ENCODE measurements at places on chromosomes 5 and 9.
A peak's percentile ranks its signal among the peaks of the same experiment; 100 is the strongest.

- DNase-seq, result no peak
Measured at GRCh38 chr9:135887021-135887507, 20.3 kb downstream of the CAMSAP1 start.

DNA sequence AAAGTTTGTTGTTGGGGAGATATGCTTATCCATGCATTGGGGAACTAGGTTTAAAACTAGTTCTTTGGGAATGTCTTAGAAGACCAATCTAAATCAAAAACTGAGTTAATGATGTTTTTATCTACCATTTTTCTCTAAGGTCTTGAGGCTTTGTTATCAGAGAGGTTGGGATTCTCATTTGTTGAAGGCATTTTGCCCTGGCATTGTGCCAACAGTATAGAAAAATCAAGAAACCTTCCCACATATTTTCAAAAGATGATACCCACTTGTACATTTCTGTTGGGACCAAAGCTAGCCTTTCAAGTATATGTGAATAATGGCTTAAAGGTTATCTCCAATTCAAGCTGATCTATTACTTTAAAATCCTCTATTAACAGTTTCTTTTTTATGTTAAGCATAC, 419.8 kb upstream of the KIF2A start:
- DNase-seq, result no peak

- no peak for DNase-seq
Measured at GRCh38 chr5:107538331-107538730, 132.4 kb downstream of the EFNA5 start.

DNA sequence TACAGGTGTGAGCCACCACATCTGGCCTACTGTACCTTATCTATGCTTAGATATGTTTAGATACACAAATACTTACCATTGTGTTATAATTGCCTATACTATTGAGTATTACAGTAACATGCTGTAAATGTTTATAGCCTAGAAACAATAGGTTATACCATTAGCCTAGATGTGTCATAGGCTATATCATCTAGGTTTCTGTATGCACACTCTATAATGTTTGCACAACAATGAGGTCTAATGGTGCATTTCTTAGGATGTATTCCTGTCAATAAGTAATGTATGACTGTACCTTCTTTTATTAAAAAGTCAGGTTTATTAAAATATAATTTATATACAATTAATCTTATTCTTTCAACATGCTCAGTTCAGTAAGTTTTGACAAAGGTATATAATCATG, 683.1 kb downstream of the LRRC70 start:
- no peak for DNase-seq

DNA sequence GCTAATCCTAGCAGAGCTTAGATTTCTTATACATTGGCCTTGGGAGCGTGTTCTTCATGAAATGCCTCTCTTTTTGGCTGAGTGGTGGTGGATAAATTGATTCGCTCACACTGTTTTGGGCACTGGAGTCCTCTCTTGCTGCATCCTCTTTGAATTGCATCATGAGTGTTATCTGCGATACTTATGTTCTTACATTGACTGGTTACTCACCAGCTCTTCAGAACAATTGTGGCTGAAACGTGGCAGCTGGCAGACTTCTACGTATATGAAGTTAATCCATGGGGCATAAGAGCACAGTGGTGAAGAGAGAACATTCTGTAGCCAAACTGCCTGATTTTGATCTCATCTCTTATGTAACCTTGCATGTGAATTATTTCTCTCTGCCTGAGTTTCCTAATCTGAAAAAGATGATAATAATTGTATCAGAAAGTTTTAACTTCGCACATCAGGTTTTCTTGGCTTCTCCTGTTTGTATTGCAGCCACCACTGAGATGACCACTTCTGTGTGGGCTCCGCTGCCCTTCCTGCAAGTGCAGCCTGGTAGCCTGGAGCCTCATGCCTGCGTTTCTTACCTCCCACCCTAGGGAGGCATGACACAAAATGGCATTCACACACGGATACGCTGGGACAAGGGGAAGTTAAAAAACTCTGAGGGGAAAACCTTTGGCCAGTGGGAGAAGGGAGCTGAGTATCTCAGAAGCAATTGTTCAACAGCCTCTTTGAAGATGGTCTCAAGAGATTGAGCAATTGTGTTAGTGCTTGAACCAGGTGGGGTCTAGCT, 295.2 kb downstream of the ARHGAP26 start:
- DNase-seq, result no peak

DNA sequence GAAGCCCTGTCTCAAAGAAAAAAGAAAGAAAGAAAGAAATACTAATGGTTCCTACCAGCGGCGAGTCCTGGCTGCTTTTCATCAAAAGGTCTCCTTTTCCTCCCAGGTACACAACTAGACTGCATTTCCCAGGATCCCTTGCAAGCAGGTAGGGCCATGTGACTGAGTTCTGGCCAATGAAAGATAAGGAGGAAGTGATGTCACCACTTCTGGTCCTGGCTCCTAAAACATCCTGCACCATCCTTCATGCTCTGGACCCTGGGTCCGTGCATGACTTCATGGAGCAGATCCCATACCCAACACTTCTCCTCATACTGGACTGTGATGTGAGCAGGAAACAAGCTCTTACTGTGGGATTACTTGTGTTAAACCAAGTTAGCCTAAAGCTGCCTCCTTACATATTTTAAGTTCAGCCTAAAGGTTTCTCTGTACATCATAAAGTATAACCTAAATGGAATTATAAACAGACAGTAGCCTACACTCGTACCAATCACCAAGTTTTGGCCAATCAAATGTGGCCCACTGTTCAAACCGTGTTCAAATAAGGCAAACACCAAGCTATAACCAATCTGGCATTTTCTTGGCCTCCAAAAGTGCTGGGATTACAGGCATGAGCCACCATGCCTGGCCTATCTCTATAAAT, 30.2 kb upstream of the FUBP3 start:
- DNase-seq, result no peak

DNA sequence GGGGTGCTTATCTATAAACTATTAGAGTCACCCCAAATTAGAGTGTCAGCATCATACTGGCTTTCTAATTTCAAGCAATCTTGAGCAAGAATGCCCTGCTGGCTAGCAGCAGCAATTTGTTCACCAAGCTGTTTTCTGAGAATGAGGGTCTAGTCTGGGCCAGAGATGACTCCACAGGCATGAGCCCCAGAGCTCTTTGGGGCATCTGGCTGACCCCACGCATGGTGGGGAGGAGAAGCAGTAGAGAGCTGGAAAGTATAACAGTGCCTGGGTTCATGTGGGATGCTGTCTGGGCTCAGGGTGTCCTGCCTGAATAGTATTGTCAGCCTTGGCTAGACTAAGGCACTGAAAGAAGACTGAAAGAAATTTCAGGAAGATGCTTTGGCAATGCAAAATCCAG, 64.9 kb downstream of the C6 start:
- DNase-seq, result no peak

GRCh38 chr5:44809215-44809955, 638 bp downstream of the MRPS30 start:
- peak; percentile 31 for DNase-seq

DNA sequence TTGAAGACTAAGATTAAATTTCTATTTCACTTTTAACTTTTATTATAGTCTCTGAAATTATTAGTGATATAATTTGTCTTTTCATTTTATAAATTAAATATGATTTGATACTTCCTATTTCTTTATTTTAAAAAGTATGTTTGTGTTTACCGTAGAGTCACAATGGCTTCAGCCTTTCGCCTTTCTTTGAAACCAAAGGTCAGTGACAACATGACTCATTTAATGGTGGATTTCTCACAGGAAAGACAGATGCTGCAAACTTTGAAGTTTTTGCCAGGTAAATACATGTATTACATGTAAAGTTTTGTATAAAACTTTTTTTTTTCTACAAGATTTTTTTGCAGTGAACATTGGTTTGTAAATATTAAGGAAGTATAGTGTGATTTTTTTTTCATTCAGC, 36.4 kb downstream of the FSD1L start:
- no peak for DNase-seq

DNA sequence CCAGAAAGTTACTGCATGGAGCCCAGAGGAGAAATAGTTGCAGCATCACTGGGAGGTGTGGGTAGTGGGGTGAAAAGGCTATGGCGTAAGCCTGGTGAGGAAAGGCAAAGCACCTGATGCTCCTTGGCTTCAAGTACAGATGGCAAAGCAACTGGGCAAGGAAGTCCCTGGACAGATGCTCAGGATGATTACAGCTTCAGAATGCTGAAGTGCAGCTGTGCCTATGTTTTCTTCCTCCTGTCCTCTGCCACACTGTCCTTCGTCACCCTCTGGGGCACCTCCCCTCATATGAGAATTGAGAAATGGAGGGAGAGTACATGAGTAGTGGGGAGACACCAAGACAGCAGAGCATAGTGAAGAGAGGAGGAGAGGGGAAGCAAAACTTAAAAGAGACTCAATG, 328.0 kb downstream of the PDE4D start:
- peak; percentile 25 for DNase-seq

DNA sequence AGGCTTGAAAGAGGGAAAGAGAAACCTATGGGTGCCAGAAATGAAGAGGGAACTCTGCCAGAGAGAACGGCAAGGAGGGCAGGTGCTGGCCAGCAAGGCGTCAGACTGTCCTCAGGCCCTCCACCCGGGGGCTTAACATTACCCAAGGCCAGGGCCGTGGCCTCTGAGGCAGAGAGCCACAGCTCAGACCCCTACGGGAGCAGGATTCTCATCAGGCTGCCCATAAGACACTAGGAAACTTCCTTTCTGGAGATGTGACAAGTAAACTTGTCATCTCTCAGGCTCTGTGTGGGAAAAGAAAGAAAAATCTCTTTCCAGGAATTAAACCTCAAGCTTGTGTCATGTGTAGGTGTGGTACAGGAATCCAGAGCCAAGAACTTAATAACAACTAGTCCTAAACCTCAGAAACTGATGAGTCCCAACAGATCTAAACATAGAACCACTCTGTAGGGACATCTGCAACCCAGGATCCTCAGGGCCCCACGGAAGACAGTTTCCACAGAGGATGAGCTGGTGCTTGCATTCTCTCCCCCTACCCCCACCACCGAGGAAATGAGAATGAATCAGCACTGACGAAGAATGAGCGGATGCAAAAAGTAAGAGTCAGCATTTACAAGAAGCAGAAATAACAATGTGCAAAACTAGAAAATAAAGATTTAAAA, 74.3 kb downstream of the DCP2 start:
- DNase-seq, result no peak

- DNase-seq, result no peak
Measured at GRCh38 chr9:106307670-106308069, 555.3 kb upstream of the ZNF462 start.

DNA sequence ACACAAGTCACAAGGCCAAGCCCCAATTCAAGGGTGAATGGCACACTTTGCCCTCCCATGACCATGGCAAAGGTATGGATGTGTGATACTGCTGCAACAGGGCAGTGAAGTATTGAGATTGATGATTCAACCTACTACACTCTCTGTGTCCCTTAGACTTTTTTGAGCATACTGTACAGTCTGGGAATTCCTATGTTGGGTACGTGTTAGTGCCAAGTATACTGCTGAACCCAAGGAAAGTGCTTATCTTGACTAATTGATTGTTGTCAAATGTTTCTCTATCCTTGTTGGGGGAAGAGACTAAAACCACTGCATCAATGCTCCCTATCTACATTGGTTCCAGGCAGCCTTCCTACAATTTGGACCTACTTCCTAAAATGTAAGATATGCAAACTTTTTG, 93.7 kb downstream of the NDFIP1 start:
- no peak for DNase-seq

DNA sequence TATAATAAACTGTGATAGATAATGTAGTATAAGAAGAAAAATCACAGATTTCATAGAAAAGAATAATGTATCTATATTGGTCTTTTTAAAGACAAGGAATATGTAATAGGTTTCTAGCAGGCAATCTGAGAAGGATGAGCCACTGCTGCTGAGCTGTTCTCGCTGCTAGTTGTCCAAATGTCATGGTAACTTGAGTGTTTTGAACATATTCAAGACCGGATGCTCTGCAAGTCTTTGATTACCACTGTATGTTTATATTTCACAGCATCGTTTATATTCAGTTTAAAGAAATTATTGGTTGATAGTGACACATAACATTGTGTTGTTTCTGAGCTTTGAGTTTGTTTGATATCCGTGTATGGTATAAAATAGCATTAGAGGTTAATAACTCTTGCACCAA, 9.6 kb downstream of the C5orf47 start:
- DNase-seq, result no peak

DNA sequence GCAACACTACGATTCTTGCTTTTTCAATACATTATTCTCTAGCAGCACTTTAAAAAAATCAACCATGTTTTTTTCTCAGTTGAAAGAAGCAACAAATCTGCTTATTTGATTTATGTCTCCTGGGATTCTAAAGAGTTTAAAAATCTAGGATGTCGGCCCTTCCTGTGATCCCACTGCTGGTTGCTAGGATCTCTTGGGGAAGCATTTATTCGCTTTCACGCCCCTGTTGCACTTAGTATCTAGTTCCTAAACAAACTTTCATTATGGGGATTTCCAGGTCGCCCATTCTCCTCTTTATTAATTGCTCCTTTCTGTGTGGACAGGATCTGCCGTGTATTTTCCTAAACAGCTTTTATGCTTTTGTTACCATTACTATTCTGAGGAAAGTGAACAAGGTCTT, 313.5 kb downstream of the AGTPBP1 start:
- no peak for DNase-seq

DNA sequence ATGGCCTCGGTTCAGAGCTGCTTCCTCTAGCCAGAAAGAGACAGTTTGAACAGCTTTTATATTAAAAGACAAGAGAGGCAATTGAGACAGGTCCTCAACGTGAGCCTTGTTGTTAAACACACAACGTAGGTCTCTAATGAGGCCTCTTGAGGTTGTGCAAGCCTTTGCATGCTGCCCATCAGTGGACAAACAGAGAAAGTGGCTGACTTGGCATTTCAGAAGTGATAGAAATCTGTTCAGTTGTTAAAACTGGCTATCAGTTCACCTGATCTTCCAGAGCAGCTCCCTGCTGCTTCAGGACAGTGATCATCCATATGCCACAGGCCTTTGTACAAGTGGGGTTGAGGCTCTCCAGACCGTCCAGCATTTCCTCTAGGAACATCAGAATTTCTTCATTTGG, 58.8 kb downstream of the MROH2B start:
- DNase-seq, result no peak

DNA sequence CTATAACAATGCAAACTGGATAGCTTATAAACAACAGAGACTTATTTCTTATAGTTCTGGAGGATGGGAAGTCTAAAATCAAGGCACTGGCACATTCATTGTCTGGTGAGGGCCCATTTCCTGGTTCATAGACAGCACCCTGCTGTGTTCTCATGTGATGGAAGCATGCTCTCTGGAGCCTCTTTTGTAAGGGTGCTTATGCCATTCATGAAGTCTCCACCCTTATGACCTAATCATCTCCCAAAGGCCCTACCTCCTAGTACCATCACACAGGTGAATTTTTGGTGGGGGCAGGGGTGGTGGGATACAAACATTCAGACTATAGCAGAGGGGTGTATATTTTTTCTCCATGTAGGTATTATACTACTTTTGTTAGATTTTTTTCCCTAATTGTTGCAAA, 92.4 kb downstream of the UNC13B start:
- no peak for DNase-seq

DNA sequence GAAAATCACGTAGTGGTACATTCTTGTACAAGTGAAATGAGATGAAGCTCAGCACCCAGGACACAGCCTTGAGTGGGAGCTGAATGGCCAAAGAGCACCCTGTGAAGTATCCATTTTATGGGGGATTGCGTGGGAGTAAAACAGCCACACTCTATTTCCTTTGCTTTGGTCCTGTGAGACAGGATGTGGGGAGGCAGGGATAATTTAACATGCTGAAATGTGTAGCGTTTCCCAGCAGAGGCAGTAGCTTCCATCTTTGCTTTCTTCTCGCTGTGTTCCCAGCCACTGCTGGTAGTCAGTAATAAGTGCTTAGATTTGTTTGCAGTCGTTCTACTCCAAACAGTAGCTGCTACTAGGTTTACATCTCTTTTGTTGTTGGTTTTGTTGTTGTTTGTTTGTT, 4.4 kb downstream of the IL31RA start:
- DNase-seq, result no peak

All from NCI-H446 (cell line).